Right lung (tissue), 10 donors: ENCODE measurements at places on chromosomes 3 and 15. TPM values are rescaled to one million over a fixed set of nuclear protein-coding genes. Genes with fewer than 3 reads are reported as not detected.

DNA sequence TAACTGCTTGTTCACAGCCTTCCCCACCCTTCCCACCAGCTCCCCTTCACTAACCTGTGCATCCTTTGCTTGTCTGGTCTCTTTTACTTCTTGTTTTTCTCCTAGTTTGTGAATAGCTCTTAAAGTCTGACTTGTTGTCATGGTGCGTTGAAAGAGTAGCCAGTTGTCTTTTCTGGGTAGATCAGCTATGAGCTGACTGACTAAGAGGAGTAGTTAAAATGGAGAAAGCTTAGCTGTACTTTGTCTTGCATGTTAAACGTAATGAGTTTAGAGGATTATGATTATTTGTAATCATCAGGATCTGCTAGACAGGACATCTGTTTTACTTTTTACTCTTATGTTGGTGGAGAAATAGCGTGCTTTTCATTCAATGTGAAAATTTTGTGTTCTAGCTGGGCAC lies 35.9 kb downstream of the ATP2C1 start:
- no peak for DNase-seq

DNA sequence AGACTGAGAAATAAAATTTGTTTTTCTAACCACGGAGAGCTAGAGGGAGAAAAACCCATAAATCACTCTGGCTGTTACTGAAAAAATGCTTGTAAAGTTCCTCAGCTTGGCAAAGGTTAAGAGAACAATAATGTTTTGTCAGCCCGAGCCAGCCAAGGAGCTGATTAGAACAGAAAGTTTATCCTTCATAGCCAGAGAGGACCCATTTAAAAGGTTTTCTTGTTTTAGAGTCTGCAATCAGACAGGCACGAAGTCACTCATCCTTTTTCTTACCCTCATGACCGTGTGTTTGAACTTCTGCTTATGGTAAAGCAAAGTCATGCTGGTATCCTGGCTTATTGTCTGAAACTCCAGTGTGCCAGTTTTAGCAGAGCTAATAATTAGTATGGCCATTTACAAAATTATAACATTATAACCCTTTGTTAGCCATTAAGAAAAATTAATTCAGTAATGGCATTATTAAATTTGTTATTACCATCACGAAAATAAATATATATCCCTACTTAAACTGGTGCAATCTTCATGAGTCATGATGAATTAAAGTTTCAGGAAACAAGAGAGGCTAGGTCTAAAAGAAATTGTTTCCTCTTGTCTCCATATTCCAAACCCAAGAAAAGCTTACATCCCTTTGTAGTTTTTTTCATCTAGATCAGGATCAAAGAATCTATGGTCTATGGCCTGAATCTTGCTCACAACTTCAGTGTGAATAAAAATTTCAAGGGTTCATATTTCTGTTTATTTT lies 13.5 kb upstream of the STXBP5L start:
- DNase-seq: no peak

The MME gene
- polyA plus RNA-seq: 13.9 TPM

DNA sequence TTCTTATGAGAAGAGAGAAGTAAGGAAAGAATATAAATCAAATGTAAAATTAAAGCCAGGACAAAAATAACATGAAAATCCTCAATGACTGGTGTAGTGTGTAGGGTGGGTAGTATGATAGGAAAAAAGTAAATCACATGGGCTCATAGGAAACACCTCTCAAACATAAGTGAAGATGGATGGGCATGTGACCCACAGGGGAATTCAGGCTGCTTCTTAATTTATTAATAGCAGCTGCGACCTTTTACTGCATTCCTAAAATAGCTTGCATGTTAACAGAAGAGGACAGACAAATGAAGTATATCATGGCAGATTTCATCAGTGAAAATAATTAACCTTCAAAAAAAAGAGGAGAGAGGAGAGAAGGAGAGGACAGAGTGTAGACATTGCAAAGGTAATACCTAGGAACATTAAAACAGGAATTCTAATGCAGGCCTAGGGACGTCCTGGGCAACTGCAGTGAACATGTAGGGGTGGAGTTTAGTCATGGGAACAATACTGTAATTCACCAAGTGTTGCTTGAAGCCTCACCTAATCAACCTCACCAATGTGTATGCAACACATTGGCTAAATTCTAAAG lies 132.9 kb downstream of the KCNMB2 start:
- no peak for DNase-seq

DNA sequence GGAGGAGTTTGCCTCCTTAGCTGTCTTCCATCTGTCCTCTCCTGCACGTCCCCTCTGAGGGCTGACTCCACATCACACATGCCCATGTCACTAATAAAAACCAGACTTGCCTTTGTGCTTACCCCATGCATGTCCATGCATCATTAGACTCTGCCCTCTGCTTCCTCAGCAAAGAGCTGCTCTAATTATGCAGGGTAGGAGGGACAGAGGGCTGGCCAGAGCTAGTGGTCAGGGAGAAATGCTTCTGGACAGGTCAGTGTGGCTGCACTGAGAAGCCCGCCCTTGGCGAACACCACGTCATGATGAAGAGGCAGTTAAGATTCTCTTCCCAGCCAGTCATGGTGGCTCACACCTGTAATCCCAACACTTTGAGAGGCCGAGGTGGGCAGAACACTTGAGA lies 8.9 kb downstream of the CA12 start:
- no peak for DNase-seq

The ZNF717 gene
- polyA plus RNA-seq: 17.1 TPM

DNA sequence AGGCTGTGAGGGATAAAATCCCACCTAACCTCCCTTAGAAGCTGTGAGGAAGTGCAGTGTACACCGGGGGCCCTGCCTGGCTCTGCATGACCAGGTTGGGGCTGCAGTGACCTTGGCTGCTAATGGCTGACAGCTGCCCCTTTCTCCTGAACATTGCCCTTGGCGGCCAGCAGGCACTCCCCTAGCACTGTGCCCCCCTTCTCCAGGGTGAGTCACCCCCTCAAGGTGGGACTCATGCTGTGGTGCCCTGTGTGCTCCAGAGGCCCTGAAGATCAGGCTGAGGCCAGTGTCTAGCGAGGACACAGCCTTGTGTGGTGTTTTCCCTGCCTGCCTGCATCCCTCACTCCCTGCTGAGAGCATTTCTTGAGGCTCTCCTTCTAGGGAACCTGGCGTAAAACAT lies 21.0 kb upstream of the FGD5 start:
- DNase-seq: no peak
